ENCODE measurements at places on chromosomes 3 and 15. TPM values are rescaled to one million over a fixed set of nuclear protein-coding genes. Genes with fewer than 3 reads are reported as not detected.

DNA sequence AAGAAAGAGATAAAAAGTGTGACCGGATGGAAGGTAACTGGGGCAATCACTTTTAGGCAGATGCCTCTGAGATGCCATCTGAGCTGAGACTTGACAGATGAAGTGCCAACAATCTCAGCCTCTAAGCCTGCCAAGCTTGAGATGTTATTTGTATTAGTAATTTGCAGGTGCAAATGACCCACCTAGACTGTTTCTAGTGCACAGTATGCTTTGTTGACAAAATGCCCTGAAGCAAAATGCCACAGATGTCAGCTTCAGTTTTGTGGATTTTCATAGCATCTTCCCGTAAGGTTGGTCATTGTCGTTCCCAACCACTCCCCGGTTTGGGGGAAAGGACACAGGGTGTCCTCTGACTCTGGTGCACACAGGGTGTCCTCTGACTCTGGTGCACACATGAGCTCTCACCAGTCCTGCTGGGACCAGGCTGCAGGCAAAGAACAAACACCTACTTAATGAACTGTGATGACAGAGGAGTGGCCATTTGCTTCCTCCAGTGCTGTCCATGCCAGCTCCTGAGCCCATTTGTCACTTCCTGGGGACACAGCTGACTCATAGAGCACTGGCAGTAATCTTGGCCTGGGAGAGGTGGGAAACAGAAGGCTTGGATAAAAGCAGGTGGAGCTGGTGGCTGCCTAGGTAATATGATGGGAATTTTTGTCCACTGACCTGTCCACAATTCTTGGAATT, 16.7 kb upstream of the PPP1R2 start:
- DNase-seq, result no peak

- DNase-seq, result no peak
These were observed 48.8 kb upstream of the PTX3 start for GRCh38 chr3:157387708-157388435.

DNA sequence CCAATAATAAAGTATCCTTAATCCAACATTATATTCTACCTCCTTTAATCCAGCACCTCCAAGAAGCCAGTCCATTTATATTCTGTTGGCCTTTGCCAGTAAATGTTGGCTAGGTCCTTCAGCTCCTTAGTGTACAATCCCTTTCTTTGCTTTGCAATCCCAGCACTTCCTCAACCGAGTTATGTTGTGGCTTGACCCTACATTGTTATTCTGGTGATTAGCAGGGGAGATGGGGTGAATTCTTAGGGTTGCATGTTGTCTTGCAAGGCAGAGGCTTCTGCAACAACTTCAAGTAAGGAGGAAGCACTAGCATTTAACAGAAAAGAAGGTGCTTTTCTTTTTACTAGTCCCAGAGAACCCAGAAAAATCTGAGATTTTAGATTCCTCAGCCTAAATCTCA, 127.2 kb downstream of the CD47 start:
- DNase-seq, result no peak

DNA sequence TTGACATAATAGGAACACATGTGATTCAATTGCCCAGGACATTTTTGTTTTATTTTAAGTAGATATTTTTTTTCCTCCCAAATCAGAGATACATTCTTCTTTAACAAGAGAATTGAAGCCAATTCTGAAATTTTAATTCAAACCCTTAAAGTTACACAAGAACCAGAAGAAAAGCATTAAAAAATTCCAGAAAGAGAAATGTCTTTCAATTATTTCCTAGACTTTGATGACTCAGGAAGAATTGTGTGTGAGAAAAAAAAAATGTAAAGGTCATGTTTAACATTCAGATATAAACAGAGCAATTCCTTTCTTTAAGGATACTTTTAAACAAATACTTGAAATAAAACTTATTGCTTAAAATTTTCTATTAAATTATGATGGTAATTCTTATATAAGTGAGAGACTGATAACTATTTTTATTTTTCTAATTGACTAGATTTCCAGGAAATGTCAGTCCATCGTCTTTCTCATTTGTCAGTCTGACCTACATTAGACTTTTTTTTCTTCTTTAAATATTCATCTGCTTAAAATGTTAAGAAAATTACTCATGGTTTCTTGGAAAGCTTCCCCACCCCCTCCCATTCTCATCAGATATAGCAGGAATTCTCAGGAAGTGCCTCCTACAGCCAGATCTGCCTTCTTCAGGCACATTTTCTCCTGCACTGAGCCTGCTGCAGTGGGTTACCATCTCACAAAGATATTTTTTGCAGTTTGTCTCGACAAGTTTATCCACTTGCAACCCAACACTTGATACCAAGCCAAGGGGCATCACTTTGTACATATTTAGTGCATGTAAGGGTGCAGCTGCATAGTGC, 261.8 kb upstream of the CBLB start:
- DNase-seq, result no peak

GRCh38 chr15:50790778-50791453, 25.4 kb upstream of the SPPL2A start:
- no peak for DNase-seq

DNA sequence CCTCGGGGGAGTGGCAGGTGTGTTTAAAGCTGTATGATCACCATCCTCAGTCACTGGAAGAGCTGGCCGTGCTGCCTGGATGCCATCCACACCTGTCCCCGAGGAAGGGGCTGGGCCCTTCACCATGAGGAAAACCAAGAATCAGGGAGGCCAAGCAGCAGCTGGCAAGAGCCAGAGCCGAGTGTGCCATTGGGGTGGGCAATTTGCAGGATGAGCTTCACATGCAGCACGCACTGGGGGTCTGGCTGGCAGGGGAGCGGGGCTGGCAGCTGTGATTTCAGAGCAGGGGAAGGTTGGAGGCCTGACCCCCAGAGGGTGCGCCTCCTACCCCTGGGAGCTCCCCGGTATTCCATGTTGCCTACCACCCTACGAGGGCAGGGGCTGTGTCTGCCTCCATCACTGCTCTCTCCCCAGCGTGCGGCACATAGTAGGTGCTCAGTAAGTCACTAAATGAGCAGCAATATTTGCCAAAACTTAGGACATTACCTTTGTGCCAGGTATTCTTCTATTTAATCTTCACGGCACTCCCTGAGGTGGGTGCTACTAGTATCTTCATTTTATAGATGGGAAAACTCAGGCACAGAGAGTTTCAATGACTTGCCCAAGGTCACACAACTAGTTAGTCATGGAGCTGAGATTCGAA, 30.3 kb upstream of the IQSEC1 start:
- no peak for DNase-seq

- DNase-seq, result no peak
These were observed 37.1 kb downstream of the EIF4E3 start for GRCh38 chr3:71688121-71688520.

DNA sequence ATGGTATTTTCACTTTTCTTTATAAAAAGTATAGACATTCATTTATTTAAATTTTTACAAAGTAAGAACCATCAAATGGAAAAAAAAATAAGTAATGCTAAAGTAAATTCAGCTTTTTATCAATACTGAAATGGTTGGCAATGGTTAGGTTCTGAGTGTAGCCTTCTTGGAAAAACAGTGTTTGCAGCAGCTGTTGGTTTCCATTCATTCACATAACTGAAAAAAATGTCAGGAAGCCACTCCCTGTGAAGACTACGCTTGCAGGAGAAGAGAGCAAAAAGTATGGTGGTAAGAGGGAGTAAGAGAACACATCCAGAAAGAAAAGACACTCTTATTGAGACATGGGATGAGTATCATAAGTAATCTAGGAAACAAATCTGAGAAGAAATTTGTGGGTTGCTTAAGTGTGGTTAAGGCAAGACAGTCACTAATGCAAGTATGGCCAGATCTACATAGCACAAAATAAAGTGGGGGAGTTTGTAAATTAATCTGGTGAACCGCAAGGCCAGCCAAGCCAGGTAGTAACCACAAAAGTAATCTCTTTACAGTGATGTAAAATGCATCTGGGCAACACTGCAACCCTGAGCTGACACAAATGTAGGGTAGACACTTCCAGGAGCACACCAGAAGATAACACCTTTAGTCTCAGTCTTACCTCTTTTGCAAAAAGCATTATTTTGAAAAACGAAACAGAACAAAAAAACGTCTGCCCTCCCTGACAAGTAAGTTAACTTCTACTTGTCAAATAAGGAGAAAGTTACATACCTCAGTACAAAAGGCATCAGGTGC, 133.7 kb downstream of the IGSF11 start:
- no peak for DNase-seq

DNA sequence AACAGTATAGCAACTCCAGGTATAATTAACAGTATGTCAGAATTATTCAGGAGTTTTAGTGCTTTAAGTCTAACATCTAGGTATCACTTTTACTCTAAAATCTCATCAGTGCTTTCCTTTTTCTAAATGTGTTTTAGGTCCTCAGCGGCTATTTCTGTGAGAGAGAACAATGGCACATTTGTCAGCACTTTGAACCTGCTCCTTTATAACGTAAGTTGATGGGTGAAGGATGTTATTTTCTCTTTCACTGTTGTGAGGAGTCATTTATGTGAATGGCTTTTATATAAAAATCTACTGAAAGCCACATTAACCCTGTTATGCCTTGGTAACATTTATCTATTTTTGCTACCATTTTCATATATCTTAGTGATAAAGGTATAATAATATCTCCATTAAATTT, 22.8 kb downstream of the ZPLD1 start:
- no peak for DNase-seq

GRCh38 chr15:39443659-39444219, 137.1 kb upstream of the THBS1 start:
- no peak for DNase-seq

- no peak for DNase-seq
These were observed 3.5 kb upstream of the CHAC1 start for GRCh38 chr15:40949756-40950207.

GRCh38 chr3:121111914-121112612, 204.1 kb downstream of the STXBP5L start:
- DNase-seq, result no peak

GRCh38 chr3:25452740-25453139, 24.7 kb downstream of the RARB start:
- DNase-seq, result no peak

- DNase-seq, result no peak
These were observed 12.8 kb downstream of the NXPE3 start for GRCh38 chr3:101791778-101792177.

DNA sequence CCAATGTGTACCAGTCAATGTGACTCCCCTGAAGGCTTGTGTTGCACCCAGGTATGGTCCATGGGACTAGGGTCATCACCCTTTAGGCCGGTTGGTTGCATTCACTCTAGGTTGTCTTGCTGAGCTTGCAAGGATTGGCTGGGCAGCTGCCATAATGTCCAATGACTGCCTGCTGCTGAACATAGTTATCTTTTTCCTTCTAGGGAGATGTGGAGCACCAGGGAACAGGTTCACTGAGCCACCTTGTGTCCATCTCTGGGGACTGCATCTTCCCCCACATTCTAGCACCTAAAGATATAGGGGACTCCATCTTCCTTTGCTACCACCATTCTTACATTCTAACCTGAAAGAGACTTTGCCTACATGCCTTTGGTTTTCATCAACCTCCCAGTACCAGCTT, 580.4 kb upstream of the TBL1XR1 start:
- no peak for DNase-seq

Gene RNU5B-1
- 18.7 TPM for total RNA-seq

GRCh38 chr3:143277531-143277930, 158.0 kb downstream of the CHST2 start:
- no peak for DNase-seq

Gene MTFMT
- total RNA-seq, result 15.2 TPM

Gene C2CD4A
- 0.19 TPM for total RNA-seq

- no peak for DNase-seq
These were observed 23.3 kb downstream of the SNRK start for GRCh38 chr3:43309372-43310305.

DNA sequence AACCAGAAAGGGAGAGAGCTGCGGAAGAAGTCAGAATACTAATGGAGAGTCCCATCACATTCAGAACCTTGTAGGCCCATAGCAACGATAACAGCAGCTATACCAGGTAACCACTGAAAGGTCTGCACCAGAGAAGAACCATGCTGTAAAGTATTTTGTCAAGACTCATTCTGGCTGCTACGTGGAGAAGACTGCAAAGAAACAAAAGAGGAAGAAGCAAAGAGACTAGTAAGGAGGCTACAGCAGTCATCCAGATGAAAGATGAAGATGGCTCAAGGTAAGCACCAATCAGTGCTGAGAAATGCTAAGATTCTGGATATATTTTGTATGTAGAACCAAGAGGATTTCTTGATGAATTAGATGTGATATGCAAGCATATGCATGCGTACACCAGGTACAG, 39.6 kb downstream of the ACAP2 start:
- DNase-seq, result no peak
